ENCODE measurements at places on chromosomes 3 and 15.

DNA sequence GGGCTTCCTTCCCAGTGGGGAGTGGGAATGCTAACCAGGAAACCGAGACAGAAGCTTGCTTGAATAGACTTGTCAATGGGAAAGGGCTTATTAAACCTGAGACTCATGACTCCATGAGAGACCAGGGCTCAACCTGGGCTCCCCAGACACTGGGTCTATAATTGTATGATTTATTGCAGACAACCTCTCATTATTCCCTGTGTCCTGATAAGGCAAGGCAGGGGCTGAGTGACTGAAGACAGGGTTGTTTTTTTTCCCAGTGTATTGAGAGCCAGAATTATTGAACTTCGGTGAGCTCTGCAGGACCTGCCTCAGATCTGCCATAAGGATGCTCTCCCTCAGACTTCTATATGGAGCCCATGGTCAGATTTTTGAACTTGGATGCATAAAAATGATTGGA lies 79.5 kb upstream of the KLHL25 start:
- DNase-seq: no peak

- no peak for DNase-seq
These were observed 34.9 kb upstream of the GABRB3 start for GRCh38 chr15:26807517-26808427.

DNA sequence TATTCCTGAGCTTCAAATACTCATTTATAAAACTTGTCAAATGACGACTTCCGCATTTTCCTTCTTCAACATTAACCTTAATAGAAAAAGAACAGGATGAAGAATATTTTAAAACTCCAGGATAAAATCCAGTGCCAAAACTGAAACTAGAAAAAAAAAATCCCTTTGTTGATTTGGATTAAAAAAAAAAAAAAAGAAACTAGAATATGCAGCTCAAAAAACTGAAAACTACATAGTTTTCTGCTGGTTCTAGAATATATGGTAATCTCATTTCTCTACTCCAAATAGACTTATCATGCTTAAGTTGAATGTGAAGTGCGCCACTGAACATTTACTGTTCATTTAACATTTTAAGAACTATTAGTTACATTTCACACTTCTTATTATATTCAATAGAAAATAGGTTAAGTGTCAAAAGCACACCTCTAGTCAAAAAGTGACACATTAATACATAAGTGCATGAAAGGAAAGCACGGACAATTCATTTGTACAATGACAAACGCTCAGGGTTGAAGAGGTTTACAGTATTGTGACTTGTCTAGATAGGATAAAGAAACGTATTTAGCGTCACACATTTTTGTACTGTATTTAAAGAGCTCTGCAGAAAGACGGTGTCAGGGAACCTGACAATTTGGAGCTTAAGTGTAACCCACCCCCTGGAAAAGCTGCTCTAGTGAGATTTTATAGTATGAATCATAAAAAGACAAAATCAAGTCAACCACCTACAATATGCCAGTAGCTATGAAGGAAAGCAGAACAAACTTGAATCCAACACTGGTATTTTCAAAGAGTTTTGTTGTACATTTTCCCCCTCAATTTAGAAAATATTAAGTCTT lies 5.8 kb downstream of the TRA2B start:
- DNase-seq: no peak

- DNase-seq: no peak
These were observed 70.2 kb downstream of the APBA2 start for GRCh38 chr15:28955993-28956421.

DNA sequence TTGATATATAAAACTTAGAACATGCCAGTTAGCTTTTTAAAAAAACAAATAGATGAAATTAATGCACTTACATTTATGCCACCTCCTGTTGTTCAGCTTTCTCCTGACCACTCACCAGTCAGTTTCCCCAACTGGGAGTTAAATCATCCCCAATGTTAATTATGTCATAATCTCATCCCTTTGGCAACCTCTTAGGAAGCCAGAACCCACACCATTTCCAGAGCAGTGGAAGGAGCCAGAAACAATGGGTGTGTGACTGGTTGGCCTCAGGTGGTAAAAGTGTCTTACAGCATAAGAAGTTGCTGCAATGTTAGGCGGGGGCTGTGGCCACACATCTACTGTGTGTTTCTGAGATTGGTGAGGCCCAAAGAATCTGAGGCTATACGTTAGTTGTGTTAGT lies 46.5 kb upstream of the MITF start:
- no peak for DNase-seq

DNA sequence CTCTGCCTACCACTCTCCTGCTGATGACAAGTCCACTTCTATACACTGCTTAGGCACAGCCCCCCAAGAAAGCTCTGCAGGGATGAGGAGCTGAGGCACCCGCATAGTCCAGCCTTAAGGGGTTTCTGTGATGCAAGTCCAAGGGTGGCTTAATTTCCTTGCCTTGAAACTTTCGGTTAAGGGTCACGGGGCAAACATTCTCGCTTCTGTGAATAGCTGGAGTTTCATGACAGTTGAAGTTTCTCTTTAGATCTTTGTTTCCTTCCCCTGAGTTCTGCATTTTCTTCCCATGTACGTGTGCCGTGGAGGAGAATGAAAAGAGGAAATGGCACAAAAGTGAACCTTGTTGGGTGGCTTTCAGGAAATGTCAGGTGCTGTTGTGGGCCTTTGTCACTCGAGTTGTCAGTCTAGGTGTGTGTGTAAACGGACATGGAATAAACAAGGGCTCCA lies 7.0 kb downstream of the GPR160 start:
- DNase-seq: no peak

DNA sequence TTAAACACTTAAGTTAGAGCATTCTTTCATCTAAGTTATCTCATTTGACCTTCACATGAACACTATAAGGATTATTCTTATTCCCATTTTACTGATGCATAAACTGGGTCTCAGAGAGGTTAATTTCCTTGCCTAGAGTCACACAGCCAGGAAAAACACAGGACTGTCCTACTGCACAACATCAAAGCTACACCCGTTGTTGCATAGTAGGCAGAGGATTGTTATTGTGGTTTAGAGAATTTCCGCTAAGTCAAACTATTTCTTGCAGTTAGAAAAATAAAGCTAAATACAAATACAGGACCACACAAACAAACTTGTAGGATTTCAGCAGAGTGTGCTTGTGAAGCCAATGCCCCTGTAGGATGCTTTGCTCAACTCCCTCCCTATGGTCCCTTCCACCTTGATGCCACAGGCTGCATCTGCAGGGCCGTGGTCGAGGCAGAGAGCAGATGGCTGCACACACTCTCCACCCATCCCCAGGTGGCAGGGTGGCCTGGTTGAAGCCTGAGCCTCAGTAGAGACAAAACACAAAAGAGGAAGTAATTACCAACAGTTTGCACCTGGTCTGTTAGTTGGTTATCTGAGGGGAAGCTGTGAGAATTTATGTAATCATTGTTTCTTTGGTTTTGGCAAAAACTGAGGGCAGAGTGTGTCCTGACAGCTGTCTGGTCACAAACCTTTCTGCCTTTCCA lies 41.1 kb upstream of the SKOR1 start:
- no peak for DNase-seq

DNA sequence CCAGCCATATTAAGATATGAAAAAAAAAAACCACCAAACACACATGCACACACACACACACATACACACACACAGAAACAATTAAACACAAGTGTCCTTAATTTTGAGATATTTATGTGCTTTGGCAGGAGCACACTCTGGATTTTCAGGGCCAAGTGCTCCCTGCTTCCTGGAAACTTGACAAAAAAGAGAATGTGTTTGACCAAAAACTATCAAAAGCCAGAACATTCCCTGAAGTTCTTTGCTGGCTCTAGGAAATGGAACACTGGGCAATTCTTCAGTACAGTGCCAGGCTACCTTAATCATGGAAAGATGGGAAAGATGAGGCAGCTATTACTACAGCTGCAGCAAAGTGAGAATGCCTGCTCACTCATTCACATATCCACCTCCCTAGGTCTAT lies 44.6 kb downstream of the P3H2 start:
- DNase-seq: no peak

Data from activated effector memory CD4-positive, alpha-beta T cell treated with anti-CD3 and anti-CD28 coated beads, Interleukin-2, amount 50 U/mL, for 16 hours (primary cell).